ENCODE measurements at places on chromosomes 2 and 18.

GRCh38 chr2:201507725-201508124, 56.2 kb downstream of the STRADB start:
- DNase-seq, result no peak

DNA sequence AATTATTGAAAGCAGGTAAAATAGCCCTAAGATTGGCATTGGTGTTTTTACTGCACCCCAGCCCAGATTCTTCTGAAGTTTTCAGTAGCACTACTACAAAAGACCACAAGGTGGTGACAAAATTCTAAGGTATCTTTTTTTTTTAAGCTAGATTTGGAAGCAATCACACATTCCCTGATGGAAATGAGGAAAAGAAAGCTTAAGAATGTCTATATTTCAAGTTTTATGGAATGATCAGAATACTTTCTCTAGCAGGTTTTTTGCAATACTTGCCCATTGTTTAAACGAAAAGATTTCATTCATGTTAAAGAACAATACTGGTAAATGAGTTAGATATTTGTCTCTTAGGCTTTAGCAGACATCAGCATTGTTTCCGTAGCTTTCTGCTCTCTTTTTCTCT, 32.1 kb upstream of the ZNF638 start:
- DNase-seq, result no peak

DNA sequence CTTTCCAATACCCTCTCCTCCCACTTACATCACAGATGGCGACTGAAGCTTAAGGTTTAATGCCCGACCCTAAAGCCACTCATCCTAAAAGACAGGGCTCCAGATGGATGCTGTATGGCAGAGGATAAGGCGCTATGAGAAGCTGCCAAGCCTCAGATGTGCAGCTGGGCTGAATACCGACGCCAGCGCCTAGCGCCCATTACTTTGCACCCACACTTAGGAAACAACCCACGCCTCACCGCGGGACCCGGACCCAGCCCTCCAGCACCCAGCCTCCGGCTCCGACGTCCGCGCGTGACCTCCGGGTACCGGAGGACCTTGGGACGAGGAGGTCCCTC, 335 bp downstream of the TRAK2 start:
- DNase-seq, result no peak

GRCh38 chr18:21450913-21451312, 149.6 kb downstream of the ESCO1 start:
- DNase-seq, result no peak

DNA sequence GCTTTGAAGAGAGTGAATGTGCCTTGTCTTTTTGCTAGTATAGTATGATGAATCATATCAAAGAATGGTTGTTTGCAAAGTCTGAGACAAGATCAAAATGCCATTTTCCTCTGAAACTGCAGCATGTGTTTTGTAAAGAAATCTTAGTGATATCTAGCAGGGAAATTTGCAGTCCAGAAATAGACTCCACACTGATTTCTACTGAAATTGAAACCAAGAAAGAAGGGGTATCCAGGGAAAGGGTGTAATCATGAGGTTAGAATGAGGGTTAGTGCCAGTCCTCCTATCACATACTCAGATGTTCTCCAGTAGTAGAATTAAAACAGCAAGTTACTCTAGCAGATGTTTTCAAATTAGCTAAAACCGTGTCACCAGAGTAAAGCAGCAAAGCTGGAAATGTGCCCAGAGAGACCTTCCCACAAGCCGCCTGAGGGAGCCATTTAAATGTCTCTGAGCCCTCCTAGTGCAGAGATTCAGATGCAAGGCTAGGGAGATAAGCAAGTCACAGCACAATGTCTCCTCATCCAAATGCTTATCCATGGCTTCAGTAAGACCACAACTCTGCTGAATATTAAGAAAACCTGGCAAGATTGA, 4.9 kb downstream of the DLGAP1 start:
- no peak for DNase-seq

GRCh38 chr2:168974428-168974827, 56.7 kb downstream of the ABCB11 start:
- DNase-seq, result no peak

- no peak for DNase-seq
These were observed 205.5 kb upstream of the RAB12 start for GRCh38 chr18:8403713-8404112.

DNA sequence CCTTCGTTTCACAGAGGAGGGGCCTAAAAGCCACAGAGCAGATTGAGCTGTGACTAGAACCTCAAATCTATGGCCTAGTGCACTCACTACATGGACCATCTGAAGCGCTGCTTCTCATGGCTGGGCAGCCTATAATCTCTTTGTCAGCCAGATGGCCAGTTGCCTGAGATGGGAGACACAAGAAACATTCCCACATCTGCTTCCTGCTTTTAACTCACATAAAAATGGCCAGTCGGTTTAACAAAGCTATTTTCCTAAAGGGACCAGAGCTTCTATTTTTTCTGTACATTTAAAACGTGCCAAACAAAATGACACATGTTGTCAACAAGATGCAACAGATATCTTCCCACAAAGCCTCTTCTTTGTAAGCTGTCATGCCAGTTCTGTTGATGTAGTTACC, 173.8 kb downstream of the GFPT1 start:
- DNase-seq, result peak; percentile 42

DNA sequence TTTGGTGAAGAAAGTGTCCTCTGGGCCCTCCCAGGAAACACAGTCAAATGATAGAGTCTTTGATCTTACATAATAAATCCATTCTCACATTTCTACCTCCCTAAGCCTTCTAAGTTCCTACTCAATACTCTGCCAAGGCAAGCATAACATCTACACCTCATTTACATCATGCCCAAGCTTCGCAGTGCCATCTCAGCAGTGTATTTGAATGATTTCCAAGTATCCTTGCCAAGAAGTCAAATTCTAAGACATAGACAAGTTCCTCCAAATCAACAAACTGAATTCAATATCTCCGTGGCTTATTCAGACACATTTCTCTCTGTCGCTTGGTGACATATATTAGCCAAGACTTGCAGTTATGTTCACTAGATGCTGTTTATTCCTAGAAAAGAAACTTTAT, 8.1 kb upstream of the MLPH start:
- DNase-seq, result no peak

DNA sequence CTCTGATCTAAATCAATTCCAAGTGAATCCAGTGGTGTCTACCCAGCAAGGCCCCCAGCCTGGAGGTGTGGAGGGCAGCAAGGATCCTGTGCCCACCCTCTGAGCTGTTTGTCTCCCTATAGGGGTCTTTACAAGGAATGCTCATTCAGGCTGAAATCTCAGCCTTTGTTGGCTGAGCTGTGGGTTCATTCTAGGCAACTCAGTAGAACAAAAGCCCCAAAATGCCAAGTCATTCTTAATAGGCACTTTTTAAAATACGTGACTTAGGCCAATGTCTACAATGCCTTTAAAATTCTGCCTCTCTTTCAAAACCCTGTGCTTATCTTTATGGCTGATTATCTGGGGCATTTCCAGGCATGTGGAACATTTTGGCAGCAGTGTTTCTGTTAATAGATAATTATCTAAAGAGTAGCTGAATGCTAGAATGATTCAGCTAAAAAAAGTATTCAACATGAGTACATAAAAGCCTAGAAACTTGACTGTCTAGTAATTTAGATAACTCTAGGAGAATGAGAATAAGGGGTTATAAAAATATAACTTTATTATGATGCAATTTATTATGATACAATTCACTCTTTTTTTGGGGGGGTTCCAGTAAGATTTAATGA, 7.4 kb downstream of the UGT1A6 start:
- DNase-seq, result no peak

- DNase-seq, result no peak
These were observed 769.6 kb upstream of the CRIM1 start for GRCh38 chr2:35585972-35586371.

- DNase-seq, result no peak
These were observed 22.4 kb downstream of the RAB1A start for GRCh38 chr2:65107530-65107929.

DNA sequence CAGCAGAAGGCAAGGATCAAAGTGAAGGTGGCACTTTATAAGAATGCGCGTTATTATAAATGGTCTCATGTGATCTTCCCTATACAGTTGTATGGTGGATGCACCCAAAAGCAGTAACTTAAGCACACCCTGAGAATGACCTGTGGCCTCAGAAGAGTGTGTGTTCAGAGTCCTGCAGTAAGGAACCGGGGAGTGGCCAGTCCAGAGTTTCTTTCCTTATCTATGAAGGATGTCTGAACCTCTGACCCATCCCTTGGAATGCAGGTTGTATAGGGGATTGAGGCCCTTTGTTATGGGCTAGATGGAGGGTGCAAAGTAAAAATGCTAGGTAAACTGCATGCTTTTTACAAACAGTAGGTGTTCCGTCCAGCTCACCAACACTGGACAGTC, 43.6 kb upstream of the ANKRD44 start:
- no peak for DNase-seq

DNA sequence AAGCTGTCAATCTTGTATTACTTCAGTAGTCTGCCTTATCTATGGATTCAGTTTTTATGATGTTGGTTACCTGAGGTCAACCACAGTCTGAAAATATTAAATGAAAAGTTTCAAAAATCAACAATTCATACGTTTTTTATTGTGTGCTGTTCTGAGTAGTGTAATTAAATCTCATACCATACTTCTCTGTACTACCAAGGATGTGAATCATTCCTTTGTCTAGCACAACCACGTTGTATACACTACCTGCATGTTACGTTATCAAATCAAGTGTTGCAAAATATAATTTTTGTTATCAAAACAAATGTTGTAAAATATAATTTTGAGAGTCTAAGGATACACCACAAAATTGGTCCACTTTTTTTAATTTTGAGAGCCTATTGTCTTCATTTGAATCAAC, 590.2 kb upstream of the SETBP1 start:
- DNase-seq, result no peak

- no peak for DNase-seq
These were observed 6.0 kb downstream of the ANKMY1 start for GRCh38 chr2:240551811-240552210.

GRCh38 chr2:173076581-173077345, 1.1 kb downstream of the MAP3K20 start:
- DNase-seq, result no peak

DNA sequence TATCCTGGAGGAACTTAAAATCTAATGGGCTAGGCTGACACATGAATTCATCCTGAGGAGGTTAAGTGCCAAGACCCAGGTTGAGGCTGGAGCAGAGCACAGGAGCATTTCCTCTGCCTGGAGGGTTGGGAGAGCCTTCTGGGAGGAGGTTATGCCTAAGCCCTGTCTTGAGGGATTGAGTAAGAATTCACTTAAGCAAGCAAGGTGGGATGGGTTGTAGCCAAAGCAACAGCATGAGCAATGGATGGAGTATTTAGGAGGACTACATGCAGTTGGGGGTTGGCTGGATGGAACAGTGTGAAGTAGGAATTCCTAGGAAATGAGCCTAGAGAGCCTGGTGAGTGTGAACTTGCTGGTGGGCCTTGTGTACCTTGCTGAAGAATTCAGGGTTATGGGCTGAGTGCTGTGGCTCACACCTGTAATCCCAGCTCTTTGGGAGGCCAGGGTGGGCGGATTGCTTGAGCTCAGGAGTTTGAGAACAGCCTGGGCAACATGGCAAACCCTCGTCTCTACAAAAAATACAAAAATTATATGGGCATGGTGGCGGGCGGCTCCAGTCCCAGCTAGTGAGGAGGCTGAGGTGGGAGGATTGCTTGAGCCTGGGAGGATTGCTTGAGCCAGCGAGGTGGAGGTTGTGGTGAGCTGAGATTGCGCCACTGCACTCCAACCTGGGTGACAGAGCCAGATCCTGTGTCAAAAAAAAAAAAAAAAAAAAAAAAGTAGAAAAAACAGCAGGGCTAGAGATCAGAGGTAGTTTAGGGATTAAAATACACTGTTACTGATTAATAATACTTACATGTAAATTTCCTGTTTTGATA, 22.2 kb downstream of the TANC1 start:
- peak; percentile 85 for DNase-seq

DNA sequence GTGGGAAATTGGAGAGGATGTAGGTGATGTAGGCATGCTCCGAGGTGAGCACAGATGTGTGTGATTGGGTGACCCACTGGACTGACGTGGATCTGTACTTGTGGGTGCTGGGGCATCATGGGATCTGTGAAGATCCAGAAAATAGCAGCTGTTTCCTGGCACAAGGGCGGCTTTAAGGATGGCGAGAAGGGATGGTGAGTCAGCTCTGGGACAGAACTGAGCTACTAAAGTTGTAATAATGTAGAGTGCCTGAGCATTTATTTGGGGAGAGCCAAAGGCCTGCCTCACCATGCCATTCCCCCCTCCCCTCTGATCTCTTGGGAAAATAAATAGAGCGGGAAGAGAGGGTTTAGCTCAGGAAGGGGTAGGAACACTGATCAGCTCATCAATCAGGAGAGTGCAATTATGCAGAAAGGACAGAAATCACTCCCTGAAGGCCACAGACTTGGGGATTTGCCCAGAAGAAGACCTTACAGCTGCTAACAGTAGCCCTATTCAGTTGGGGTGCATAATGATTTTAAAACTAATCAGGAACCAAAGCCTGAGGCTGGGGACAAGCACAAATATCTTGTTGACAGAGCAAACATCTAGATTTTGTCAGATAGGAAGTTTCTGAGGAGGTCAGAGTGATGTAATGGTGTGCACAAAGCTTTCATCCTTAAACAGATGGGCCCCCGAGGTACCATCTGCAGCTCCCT, 30.3 kb downstream of the TANC1 start:
- no peak for DNase-seq

GRCh38 chr2:119552902-119553301, 8.7 kb downstream of the CFAP221 start:
- no peak for DNase-seq

- DNase-seq, result no peak
These were observed 105.7 kb downstream of the USP40 start for GRCh38 chr2:233460726-233461441.

DNA sequence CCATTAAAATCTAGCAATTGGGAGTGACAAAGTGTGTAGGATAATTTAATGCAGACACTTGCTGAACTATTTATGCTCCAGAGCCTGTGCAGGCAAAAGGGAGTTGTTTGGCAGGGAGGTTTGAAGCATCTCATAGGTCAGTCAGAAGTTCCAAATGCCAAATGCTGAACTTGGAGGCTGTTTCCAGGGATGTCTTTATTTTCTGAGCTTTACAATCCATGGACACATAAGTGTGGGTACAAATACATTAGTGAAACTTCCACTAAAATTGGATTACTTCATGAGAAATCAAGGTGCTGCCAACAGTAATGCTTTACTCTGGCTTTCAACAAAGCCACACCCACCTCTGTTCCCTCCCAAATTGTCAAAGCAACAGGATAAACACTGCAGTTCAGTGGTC, 422.1 kb upstream of the SETBP1 start:
- no peak for DNase-seq

DNA sequence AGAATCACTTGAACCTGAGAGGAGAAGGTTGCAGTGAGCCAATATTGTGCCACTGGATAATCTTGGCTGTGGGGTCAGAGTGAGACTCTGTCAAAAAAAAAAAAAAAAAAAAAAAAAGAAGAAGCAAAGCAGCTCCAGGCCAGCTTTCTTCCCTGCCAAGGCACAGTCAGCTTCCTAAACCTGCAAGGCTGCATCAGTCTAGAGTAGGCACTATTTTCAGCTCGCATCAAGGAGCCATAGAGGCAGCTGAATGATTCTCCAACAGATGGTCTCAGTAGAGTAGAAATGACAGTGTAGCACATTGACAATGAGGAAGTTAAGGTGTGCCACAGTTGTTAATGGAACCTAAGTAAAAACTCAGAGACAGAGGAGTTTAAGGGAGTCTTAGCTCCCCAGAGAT, 35.6 kb downstream of the BMP10 start:
- no peak for DNase-seq

Data from GM04504 (cell line).